ENCODE measurements at places on chromosomes 4 and X.

DNA sequence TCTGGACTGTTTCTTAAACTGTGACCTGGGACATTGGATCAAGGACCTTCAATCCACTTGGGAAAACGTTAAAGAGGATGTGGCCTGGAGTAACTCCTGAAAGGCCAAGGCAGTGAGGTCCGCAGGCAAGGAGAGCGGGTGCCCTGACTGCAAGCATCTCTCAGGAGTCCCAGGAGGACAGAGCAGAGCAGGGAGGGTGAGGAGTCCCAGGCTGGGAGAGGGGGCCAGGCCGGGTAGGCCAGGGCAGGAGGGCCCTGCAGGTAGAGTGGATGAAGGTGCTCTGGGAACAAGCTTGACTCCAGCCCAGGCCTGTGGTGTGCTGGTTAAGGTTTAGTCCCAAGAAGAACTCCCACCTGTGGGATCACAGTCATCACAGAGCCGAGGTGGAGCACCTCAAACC is 13.8 kb downstream of the PNMA6E start:
- no peak for DNase-seq

DNA sequence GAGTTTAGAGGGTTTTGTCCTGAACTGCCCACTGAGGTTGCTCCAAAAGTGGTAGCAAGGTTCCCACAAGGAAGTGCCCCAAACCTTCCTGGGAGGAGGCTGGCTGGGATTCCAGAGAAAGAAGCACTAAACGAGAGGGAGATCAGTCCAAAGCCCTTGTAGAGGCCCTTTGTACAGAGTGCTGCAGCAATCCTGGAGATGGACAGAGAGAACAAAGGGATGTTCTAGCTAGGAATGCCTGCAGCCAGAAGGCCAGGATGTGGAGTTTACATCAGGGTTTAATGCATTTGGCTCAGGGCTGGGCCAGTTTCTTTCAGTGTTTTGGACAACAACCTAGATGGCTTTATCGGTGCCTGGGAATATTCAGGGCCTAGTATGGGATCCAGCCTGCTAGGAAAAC is 2155.1 kb upstream of the AGA start:
- no peak for DNase-seq

DNA sequence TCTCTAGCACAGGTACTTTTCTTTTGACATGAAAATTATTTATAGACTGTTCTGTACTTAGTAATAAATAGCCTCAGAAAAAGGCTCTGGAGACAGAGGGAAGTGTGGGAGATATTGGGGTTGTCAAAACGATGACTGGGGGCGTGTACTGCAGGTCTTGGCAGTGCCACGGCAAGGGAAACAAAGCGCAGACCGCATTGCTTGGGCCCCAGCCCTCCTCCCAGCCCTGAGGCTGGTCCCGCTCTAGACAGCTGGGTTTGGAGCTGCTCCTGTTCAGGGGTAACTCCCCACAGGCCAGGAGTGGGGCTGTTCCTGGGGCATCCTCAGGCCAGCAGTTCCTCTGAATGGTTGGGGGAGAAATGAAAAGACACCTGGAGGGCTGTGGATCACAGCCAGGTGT is 131.7 kb downstream of the RASL11B start:
- no peak for DNase-seq

DNA sequence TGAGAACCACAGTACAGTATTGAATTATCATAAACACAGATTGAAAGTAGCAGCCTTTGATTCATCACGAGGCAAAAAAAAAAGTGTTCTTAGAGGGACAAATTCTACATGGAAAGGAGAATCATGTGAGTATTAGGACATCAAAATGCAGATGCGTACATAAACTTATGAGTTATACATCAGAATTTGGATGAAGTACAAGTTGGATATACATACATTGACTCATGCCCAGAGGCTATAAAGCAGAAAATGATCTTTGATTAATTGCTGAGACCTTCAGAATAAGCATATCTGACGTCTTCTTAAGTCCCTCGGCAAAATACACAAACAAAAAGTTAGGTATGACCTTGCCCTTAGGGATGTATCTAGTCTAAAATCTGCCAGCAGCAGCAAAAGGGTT is 206.4 kb downstream of the LDB2 start:
- DNase-seq: no peak

DNA sequence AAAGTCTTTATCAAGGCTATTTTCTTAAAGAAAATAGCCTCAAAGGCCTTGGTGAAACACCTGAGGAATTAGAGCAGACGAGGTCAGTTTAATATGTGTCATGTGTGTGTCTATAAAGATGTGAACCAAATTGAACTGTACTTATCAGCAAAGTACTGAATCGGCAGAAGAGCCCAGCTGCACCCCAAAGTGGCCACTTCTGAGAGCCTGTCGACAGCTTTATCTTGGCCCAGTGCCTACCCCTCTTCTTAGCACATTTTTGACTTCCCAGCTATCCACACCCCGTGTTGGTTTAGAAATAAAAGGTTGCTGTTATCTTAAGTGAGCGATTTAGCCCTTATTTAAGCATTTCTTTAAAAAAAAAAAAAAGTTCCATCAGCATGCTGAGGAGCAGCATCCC is 329.7 kb downstream of the FBXW7 start:
- DNase-seq: no peak

GRCh38 chr4:183349673-183350072 is 27.4 kb upstream of the CLDN24 start:
- no peak for DNase-seq

- DNase-seq: no peak
These were observed 3.5 kb downstream of the MND1 start for GRCh38 chr4:153348006-153348405.

DNA sequence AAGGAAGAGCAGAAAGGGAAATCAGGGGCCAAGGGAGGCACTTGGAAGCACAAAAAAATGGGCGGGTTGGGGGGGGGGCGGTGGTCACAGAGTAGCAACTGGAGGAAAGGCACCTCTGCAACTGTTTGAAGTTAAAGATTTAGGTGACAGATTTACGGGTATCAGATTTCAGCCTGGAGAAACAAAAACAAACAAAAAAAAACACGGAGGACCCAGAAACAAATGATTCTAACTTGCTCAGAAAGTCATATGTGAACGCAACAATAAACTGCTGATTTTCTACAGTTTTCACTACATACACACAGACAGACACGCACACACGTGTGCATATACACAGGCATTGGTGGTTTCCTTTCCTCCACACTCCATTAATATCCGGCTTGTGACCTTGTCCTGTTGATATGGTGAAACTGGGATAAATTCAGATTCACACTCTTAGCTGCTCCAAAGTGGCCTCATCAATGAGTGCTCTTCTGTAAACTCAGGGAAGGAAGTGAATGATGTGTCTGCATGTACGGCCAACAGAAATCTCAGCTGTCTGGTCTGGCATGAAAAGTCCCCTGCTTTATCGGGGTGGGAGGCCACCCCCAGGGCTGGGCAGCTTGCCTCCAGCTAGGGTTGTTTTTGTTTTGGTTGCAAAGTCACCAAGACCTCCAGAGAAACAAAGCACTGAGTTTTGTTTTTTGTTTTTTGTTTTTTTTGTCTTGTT is 54.3 kb downstream of the CHST7 start:
- no peak for DNase-seq

DNA sequence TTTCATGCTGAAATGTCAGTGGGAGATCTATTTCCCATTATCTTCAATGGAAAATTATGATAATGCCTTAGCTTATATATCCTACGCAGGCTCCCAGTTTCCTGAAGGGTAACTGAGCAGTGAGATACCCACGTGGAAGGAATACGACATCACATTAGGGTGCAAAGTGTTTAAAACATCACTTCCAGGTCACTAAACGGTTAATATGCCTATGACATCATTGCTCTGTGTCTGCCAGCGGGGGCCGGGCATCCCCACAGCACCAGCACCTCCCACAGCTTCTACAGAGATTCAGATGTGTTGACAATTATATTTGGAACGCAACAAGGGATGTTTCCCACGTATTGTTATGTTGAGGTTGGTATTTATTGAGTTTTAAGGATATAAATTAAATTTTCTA is 27.1 kb downstream of the TMEM271 start:
- no peak for DNase-seq

- peak; percentile 29 for DNase-seq
These were observed 20.4 kb upstream of the FRMPD3 start for GRCh38 chrX:107429090-107429489.

GRCh38 chr4:151227731-151228130 is 49.2 kb upstream of the PRSS48 start:
- DNase-seq: no peak

DNA sequence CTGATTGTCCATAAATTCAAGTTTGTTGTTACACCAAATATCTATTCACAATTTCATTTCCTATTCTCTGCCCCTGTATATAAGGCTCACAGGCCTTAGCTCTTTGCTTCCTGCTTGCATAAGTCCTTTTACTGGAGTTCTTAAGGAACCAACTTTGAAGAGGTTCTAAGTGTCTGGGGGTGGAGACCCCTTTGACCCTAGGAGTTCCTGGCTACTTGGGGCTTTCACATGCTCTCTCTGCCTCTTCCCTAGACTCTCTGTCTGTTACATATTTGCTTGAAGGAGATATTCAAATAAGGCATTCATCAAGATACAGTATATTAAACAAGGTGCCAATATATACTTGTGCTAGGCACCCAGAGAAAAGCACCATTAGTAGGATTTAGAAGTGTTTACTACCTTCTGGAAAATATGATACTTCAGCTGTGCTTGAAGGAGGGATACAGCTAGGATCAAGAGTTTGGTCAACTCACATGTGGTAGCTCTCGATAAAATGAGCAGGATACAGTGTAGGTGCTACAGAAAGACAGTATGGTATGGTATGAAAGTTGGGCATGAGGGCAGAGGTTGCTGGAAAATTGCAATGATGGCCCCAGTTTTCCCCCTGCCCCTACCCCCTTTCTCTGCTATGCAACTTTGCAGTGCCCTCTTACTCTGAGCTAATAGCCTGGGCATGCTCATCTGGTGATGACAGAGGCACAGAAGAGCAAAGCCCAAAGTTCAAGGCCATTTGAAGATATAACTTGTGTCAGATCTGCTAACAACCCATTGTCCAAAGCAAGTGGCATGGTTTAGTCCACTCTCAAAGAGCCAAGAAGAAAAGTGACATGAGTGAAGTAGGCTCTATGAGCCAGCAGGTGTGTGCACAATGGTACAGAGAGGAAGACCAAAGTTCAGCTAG is 107.6 kb upstream of the CPEB2 start:
- DNase-seq: no peak

GRCh38 chr4:102036619-102037376 is 246.3 kb downstream of the BANK1 start:
- DNase-seq: no peak

DNA sequence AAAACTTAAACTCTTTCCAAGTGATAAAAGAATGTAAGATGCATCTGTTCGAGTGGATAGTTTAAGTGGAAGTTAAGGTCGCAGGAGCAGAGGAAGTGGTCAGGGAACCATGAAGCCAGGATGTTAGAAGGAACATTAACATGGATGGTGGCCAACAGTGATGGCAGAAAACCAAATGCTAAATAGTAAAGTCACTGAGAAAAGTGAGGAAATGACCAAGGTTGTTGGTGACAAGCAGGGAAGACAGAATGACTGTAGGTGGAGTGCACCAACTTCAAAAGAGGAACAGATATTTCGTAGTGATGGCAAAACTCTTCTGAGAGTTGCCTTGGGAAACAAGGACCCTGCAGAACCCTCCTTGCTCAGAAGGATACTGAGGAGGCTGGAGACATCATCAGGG is 226.2 kb downstream of the PALLD start:
- no peak for DNase-seq

GRCh38 chr4:138967313-138967712 is 48.3 kb upstream of the NOCT start:
- DNase-seq: no peak

GRCh38 chr4:82380831-82381230 is 7.0 kb upstream of the HNRNPD start:
- DNase-seq: no peak

DNA sequence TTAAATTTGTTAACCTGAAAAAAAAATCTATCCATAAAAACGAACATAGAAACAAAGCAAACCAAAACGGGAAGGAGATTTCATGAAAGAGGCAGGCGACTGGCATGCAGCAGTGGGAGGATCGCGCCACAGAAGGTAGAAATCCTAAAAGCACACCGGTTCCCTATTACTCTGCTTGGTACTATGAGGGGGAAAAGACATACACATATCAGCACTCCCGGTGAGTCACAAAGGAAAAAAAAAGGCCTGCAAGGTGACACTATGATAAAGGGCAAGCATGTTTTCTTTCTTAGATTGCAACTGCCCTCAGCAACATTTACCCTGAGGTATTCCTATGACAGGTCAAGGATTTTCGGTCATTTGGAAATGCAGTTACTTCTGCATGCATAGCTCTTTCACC is 60.6 kb upstream of the NAP1L5 start:
- DNase-seq: no peak

GRCh38 chrX:22237479-22237878 is 35.2 kb upstream of the CBLL2 start:
- no peak for DNase-seq

DNA sequence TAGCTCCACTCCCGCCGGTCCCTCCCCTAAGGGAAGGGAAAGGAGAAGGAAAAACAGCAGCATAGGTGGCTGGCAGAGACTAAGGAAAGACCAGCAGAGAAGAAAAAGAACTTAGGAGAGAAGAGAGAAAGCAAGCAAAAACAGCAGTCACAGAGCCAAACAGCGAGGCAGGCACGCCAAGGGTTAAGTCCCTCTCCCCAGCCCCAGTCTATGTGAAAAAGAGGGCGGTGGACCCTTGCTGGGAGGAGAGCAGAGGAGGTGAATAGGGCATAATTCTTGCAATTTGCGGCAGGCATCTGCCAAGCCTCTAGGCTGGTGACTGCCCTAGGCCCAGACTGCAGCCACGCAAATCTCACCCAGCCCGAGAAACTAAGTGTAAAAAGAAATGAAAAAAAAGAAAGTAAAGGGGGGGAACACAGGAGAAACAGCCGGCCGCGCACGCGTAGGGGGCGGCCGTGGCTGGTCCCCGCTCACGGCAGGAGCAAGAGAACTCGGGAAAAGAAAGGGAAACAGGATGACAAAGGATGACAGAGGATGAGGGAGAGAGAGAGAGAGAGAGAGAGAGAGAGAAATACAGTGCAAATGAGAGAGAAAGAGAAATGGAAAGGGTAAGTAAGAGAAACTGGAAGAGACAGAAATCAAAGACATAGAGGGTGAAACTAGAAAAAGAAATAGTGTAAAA is 48.6 kb downstream of the MAGEA9 start:
- no peak for DNase-seq

GRCh38 chr4:152424977-152425376 is 110.9 kb downstream of the FBXW7 start:
- no peak for DNase-seq

DNA sequence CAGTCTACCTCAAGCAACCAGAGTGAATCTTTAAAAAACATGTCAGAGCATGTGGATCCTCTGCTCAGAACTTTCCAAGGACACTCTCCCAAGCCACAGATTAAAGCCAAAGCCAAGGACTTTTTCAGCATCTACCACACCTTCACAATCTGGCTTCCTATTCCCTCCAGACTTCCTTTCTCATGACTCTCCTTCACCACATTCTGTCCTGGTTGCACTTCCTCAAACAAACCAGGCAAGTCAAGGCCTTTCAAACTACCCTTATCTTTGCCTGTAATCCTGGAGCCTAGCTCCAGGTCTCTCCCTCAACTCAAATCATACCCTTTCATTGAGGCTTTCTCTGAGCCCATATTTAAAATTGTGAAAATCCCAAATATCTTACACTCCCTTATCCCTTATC is 191.6 kb upstream of the GALNTL6 start:
- no peak for DNase-seq

Measured in stimulated activated CD4-positive, alpha-beta T cell treated with anti-CD3 and anti-CD28 coated beads, Interleukin-2, amount 100 ng/mL, for 48 hours (primary cell).